NCI-H82 (cell line): ENCODE measurements at places on chromosomes 4 and X.

GRCh38 chr4:139833151-139833910, 167.7 kb downstream of the MGST2 start:
- DNase-seq: peak; percentile 66

- no peak for DNase-seq
Observed at GRCh38 chrX:19569930-19570329, 54.6 kb upstream of the MAP3K15 start.

- DNase-seq: no peak
Observed at GRCh38 chr4:141686146-141686775, 49.9 kb downstream of the IL15 start.

DNA sequence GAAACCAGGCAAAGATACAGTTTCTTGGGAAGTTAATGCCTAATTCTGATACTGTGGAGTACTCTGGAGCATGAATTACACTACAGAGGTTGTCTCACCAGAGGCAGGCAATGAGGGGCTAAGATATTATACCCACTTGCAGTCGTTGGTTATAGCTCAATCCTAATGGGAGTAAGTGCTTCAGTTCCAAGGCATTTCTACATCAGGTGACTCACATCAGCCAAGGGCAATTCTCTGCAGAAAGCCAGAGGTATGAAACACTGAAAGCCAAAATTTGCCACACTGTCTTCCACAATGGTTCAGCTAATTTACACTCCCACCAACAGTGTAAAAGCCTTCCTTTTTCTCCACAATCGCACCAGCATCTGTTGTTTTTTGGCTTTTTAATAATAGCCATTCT, 174.0 kb upstream of the IL15 start:
- no peak for DNase-seq

DNA sequence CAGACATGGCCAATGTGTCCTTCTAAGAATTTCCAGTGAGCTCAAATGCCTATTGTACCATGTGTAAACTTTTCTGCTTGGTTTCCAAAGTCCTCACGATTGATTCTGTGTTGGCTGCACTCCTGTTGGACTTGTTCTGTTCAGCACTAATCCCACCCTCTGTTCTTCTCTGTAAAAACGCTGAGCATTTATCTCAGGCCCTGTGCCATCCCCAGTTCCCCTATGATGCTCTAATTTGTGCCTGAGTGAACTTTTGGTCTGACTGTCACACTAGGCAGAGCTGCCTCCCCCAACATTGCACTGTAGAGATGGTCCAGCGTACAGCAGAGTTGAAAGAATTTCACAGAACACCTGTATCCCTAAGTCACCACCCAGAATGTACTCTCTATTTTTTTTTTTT, 76.1 kb upstream of the STS start:
- DNase-seq: no peak

DNA sequence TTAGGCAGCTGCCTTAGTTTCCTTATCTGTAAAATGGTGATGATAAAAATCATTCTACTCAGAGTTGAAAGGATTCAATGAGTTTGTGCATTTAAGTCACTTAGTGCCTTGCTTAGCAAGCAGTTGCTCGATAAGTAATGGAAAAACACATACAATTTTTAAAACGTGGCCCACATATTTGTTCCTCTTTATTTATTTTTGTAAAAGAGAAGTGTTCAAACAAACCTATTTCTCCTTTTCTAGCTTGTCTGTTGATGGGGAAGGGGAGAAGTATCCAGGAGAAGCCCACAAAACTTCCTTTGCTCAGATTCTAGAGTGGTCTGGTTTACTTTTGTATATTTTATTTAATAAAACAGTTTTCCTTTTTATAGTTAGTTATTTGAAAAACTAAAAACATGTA, 3.3 kb upstream of the HPGDS start:
- DNase-seq: no peak

- no peak for DNase-seq
Observed at GRCh38 chr4:168480931-168481611, 779 bp upstream of the DDX60L start.

DNA sequence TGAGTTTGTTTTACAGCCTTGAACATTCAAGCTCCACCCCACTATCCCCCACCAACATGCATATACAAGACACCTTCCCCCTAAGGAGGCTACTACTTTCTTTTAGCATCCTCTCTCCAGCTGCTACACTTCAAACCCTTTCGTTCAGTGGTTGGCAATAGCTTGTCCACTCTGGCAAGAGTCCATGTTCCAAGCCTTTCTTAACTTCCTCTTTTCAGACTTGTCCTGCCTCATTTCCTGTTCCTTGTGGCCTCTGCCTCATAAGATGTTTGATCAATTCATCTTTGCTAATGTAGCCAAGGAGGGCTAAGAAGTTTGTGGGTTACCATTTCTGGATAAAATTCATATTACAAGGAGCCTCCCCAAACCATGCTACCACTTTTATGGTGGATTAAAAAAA, 20.8 kb upstream of the ZCCHC12 start:
- no peak for DNase-seq

GRCh38 chr4:139279760-139280620, at the start of gene MGARP:
MGARP (minus strand) TSS chr4:139280225; CDS start chr4:139280158, 67 bp downstream.
- DNase-seq: peak; percentile 41

DNA sequence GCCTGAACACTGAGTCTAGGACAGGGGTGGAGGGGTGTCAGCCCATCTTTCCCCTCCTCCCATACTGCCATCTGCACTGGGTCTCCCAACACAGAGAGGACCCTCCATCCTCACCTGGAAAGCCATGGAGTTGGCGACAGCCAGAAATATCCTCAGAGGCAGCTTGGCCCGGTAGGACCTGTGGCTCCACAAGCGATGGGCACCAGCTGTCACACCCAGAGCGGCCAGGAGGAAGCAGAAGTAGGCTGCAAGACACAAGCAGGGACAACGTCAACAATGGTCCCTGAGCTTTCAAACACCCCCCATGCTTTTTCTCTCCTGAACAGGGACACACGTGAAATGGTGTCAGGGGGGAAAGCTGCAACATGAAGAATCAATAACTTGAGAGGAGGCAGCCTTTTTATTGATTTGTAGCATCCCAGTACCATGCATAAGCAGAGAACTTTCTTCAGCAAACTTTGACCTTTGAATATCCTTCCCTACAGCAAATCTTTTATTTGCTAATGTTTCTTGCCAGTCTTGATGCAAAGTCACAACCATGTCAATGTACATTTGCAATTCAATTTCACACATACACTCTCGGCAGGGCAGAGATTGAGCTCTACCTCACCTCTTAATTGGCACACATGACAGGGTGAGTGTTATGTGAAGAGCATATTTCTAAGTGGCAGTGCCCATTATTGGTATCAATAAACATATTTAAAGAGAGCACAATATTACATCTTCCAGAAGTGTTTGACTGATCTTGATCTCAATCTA, 93.2 kb downstream of the SCD5 start:
- DNase-seq: no peak

- DNase-seq: no peak
Observed at GRCh38 chr4:39030725-39031124, 1.5 kb downstream of the TMEM156 start.

GRCh38 chrX:110748256-110748806, 47.3 kb downstream of the CHRDL1 start:
- no peak for DNase-seq

DNA sequence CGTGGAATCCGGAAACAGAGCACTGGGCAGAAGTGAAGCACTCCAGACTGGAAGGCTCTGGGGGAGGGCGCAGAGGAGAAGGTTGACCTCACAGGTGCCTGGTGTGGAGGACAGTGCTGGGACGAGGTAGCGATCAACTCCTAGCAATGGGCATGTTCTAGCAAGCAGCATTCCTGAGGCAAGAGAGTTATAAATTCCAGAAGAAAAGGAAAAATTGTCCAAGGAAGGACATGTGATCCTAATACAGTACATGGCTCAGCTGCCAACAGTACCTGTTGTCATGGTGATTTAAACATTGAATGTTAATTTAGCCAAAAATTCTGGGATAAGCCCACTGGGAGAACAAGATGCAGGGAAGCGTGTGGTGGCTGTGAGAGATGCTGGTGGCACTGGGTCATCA, 8.2 kb downstream of the ARHGAP4 start:
- DNase-seq: no peak

- no peak for DNase-seq
Observed at GRCh38 chr4:180710628-180711337, 1532.4 kb upstream of the TENM3 start.

- peak; percentile 1 for DNase-seq
Observed at GRCh38 chr4:105189855-105190650, 43.4 kb downstream of the TET2 start.

DNA sequence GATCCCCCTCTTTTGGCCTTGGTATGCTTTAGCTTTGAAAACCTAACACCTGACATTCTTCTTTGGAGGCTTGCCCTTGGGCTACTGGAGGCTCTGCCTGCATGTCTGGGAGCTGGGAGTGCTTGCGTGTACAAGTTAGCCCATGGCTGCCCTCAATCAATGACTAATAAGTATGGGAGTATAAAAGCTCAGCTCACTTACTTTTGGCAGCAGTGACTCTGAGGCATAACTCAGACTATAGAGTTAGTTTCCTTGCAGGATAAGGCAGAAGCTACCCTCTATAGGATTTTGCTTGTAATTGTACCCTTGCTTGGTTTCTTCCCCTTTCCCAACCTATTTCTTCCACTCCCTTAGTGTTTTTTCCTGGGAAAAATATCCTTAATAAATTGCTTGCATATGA, 247.9 kb downstream of the PPP1R2C start:
- DNase-seq: no peak

DNA sequence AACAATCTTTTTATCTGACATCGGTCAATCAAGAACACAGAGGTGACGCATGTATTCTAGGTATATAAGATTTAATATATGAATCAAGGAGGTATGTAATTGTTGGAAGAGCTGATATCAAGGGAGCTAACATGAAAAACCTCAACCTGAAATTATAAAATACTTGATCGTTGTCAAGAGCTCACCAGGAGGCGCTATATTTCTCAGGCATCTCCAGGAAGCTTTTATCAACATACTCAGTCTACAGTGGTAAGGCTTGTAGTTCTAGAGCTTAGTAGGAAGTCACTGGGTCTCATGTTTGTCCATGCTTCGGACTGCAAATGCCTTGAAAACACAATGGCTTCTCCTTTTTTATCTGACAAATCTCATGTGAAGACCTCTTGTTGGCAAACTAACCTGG, 156.1 kb downstream of the GRXCR1 start:
- peak; percentile 13 for DNase-seq

DNA sequence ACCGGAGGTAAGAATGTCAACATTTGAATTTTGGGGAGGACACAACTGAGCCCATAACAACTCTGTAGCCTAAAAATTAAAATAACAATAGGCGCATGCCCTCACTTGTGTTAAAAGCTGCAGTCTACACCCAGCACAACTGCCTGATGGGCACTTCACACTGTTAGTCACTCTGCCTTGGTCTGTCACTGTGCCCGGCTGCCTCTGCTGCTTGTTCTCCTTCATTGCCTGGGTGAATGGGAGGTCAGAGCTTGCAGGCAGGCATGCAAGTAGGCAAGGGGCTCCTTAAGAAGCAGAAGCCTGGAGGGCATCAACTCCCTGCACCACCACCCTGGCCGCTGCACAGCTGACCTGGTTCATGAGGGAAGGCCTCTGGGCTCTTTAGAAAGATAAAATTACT, 374.8 kb downstream of the MID1IP1 start:
- DNase-seq: no peak

DNA sequence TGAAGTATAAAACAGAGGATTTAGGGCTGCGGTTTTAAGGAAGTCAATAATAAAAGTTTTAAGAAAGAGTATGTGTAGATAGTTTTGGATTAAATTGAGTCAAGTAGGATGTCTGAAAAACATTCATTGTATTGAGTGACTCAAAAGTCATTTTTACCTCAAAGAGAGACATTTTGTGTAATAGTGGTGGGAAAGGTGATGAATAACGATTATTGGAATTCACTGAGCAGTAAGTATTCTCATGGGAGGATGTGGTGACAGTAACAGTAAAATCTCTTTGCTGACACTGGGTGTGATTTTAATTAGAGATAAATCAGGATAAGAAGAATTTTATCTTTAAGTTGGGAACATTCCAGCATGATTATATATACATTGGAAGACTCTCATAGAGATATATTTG, 233.6 kb downstream of the PDHA2 start:
- no peak for DNase-seq

- DNase-seq: no peak
Observed at GRCh38 chr4:99323756-99324155, 2.6 kb upstream of the ADH1B start.

- no peak for DNase-seq
Observed at GRCh38 chr4:68368691-68369131, 18.8 kb upstream of the YTHDC1 start.

DNA sequence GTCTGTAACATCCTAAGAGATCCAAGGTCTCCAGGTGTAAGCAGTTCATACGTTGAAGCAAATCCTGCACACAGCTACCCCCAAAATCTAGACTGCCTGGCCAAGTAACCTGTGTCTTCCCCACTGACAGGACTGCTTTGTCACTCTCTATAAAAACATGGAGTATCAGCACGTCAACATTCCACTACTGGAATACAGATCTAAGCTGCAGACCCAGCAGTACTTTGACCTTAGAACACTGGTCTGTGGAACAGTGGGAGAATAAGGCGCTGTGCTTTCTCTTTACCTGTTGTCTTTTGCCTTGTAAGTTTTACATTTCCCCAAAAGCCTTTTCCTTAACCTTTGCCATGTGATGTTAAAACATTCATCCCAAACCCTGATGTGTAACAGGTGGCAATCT, 137.4 kb downstream of the JADE1 start:
- no peak for DNase-seq

DNA sequence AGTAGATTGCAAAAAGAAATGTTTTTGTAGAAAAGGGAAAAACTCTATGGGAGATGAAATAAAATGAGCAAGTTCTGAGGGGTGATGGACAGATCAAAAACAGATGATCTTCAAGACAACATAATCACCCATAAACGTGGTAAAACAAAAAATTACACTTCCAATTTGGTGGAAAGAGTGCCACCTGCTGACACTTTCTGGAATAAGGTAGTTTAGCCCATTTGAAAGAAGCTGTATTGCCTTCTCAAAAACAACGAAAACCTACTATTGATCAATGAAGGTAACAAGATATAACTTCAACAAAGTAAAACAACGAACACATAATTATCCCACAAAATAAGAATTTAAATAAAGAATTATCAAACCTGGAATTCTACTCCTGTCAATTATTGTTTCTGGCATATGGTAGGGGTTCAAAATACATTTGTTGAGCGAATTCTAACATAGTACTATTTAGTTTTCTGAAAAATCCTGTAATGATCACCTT, 2.5 kb downstream of the COQ2 start:
- peak; percentile 31 for DNase-seq

- DNase-seq: no peak
Observed at GRCh38 chrX:153057281-153057680, 1.0 kb downstream of the PNMA3 start.

- DNase-seq: no peak
Observed at GRCh38 chrX:18701621-18702361, 5.7 kb upstream of the PPEF1 start.

DNA sequence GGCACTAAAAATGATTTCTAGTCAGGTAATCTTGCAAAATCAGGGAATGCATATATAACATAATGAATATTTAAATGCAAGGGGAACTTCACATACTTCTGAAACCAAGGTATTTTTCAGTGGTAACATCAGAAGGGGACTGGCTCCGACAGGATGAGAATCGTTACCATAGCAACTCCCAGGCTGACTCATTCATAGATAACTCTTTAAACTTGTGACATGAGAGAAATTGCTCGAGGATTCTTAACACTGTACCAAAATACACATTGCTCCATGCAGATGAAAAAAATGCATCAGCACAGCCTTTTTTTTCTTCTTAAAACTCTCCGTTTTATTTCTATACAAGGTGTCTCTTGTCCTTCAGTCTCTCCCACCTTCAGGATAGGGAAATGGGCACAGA, 114.3 kb downstream of the GABRB1 start:
- DNase-seq: no peak

- no peak for DNase-seq
Observed at GRCh38 chr4:145770124-145770523, 90.2 kb downstream of the C4orf51 start.
